A549 treated with GW870086 at 1 μM for 4 hours (cell line): ENCODE measurements at places on chromosomes 11 and 22. TPM values are rescaled to one million over a fixed set of nuclear protein-coding genes. Genes with fewer than 3 reads are reported as not detected.

CD6 gene
- 0.06 to 0.11 TPM (median 0.10 TPM) in 3 of 5 replicates, not detected in the others for total RNA-seq

CDC45 gene
- 24.0 to 27.8 TPM (median 26.5 TPM) in 5 replicates for total RNA-seq

F2 gene
- total RNA-seq, result 1.9 to 2.6 TPM (median 2.2 TPM) in 5 replicates

PTDSS2 gene
- 33.8 to 46.7 TPM (median 44.8 TPM) in 5 replicates for total RNA-seq

XBP1 gene
- total RNA-seq, result 54.6 to 63.1 TPM (median 56.8 TPM) in 5 replicates

HSCB gene
- 10.5 to 15.5 TPM (median 12.2 TPM) in 5 replicates for total RNA-seq

CARS1 gene
- 58.2 to 69.5 TPM (median 62.4 TPM) in 5 replicates for total RNA-seq

CHRNA10 gene
- total RNA-seq, result 0.51 to 1.7 TPM (median 1.1 TPM) in 5 replicates

GLB1L2 gene
- 1.4 to 2.3 TPM (median 2.0 TPM) in 5 replicates for total RNA-seq

PGA3 gene
- not detected in 5 replicates for total RNA-seq

ALDH3B1 gene
- 115 to 137 TPM (median 130 TPM) in 5 replicates for total RNA-seq

SLC22A8 gene
- total RNA-seq, result not detected in 5 replicates

KRTAP5-1 gene
- not detected in 5 replicates for total RNA-seq

OR5L2 gene
- total RNA-seq, result not detected in 5 replicates

FGF3 gene
- total RNA-seq, result not detected in 5 replicates

LIF gene
- total RNA-seq, result 24.1 to 38.9 TPM (median 37.0 TPM) in 5 replicates

MS4A6A gene
- not detected in 5 replicates for total RNA-seq

TP53AIP1 gene
- total RNA-seq, result 0.14 to 0.20 TPM in 2 of 5 replicates, not detected in the others

CTSW gene
- total RNA-seq, result 0.09 to 0.10 TPM in 2 of 5 replicates, not detected in the others

C11orf16 gene
- not detected in 5 replicates for total RNA-seq

HORMAD2 gene
- total RNA-seq, result not detected in 5 replicates

RNF121 gene
- 45.9 to 51.9 TPM (median 50.6 TPM) in 5 replicates for total RNA-seq

OR5AL1 gene
- total RNA-seq, result not detected in 5 replicates

OR5M10 gene
- total RNA-seq, result not detected in 5 replicates

ACTN3 gene
- total RNA-seq, result 0.05 TPM in 1 of 5 replicates, not detected in the others

PHOX2A gene
- total RNA-seq, result not detected in 5 replicates

WNT7B gene
- 63.4 to 88.8 TPM (median 78.6 TPM) in 5 replicates for total RNA-seq

MOV10L1 gene
- total RNA-seq, result 0.07 TPM in 1 of 5 replicates, not detected in the others

MRGPRX4 gene
- not detected in 5 replicates for total RNA-seq

NXPE1 gene
- total RNA-seq, result not detected in 5 replicates

OAF gene
- 8.3 to 11.0 TPM (median 10.1 TPM) in 5 replicates for total RNA-seq

PARVA gene
- 24.6 to 26.9 TPM (median 25.9 TPM) in 5 replicates for total RNA-seq

SPECC1L gene
- total RNA-seq, result 12.8 to 15.7 TPM (median 14.6 TPM) in 5 replicates

NUDT8 gene
- total RNA-seq, result 7.0 to 17.2 TPM (median 12.8 TPM) in 5 replicates

MYBPC3 gene
- total RNA-seq, result 0.02 to 0.10 TPM (median 0.06 TPM) in 5 replicates

INPPL1 gene
- total RNA-seq, result 53.6 to 75.5 TPM (median 72.6 TPM) in 5 replicates

FOXRED1 gene
- 19.1 to 25.1 TPM (median 24.0 TPM) in 5 replicates for total RNA-seq

PTGDR2 gene
- total RNA-seq, result 0.09 to 0.15 TPM (median 0.12 TPM) in 4 of 5 replicates, not detected in the other

ME3 gene
- 13.2 to 19.2 TPM (median 17.2 TPM) in 5 replicates for total RNA-seq

CHST1 gene
- 1.6 to 3.0 TPM (median 2.5 TPM) in 5 replicates for total RNA-seq

IGSF22 gene
- total RNA-seq, result not detected in 5 replicates

ADM2 gene
- 0.57 to 0.71 TPM (median 0.64 TPM) in 5 replicates for total RNA-seq

SERHL2 gene
- 0.13 to 0.59 TPM (median 0.24 TPM) in 3 of 5 replicates, not detected in the others for total RNA-seq

RFPL2 gene
- 0.11 to 0.49 TPM (median 0.19 TPM) in 4 of 5 replicates, not detected in the other for total RNA-seq

NRXN2 gene
- 0.19 to 0.35 TPM (median 0.27 TPM) in 5 replicates for total RNA-seq

MYRF gene
- 15.9 to 22.9 TPM (median 20.8 TPM) in 5 replicates for total RNA-seq

PHLDA2 gene
- total RNA-seq, result 112 to 145 TPM (median 119 TPM) in 5 replicates

PTPN5 gene
- 0.17 TPM in 1 of 5 replicates, not detected in the others for total RNA-seq

BAD gene
- total RNA-seq, result 75.8 to 101 TPM (median 91.4 TPM) in 5 replicates

GATD1 gene
- total RNA-seq, result 36.6 to 48.9 TPM (median 44.7 TPM) in 5 replicates
